ENCODE measurements at places on chromosomes 6 and 20.

DNA sequence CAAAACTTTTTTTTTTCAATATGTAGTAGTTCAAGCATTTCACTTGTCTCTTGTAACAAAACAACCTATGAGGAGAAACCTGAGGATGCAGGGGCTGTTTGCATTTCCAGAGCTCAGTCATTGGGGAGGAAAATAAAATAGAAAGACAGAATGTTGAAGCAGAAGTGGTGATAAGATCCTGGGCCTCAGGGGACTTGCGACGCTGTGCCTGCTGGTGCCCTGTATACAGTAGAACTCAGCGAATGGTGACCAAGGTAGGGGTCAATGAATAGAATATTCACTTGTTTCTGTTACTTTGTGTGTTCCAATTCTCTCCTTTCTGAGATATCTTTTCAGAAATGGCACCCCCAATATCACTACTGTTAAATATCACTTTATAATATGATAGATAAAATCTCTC lies 271.6 kb downstream of the FARS2 start:
- no peak for DNase-seq

DNA sequence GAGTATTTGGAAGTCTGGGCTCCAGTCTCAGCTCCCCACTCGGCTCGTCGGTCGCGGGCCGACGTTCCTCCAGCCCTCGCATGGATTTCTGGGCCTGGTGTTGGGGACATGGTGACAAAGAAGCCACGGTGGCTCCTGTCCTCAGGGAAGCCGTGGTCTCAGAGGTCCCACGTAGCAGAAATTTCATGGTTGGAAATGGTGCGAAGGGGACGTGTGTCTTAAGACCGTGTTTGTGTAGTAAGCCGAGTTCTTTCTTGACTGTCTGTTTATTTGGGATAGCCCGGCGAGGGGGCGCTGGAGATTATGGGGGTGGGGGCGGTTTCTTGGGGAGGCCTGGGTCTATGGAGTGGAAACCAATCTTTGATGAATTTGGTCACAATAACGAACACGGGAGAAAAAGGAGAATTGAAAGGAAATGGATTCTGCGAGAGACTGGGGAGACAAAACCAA lies 23.5 kb upstream of the MAP3K7 start:
- DNase-seq: no peak

- no peak for DNase-seq
Measured at GRCh38 chr20:23225407-23226060, 125.1 kb upstream of the NXT1 start.

- no peak for DNase-seq
Measured at GRCh38 chr20:5654557-5654956, 95.6 kb upstream of the SHLD1 start.
